Mesendoderm (in vitro differentiated cells): ENCODE measurements at places on chromosomes 16 and 17.

GRCh38 chr17:57271821-57272220, 15.5 kb downstream of the MSI2 start:
- no peak for DNase-seq

GRCh38 chr17:66381701-66382362, 79.4 kb downstream of the PRKCA start:
- DNase-seq: no peak

DNA sequence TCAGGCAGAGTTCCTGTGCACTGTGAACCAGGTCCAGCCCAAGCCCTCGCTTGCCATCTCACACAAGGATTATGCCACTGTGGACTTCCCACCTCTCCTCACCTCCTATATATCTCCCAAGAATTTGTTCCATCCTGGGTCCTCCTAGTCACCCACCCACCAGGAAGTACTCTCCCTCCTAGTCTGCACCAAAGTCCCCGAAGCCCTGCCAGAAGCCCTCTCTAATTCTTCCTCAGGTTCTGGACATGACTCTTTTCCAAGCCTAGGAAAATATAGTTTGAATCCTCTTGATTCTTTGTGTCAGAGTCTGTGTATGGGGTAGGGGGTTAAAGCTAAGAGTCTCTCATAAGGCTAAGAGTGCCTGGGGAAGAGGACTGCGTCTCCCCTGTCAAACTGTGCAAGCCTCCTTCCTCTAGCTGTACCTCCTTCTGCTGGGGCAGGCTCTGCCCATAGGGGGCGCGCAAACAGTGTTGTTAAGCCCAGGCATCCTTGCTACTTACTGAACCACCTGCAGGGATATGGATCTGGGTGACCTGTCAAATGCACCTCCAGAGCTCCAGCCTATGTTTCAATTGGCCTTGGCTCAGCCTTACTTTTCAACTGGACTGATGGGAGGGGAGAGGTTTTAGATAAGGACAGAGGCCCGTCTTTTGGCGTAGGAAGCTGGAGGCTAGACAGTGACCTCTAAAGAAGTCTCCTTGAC, 16.6 kb upstream of the DLX4 start:
- DNase-seq: peak; percentile 90

GRCh38 chr17:40884708-40885512, at the start of gene KRT20:
Gene KRT20 (minus strand): TSS chr17:40885242. CDS start chr17:40885185, 57 bp downstream.
- no peak for DNase-seq

DNA sequence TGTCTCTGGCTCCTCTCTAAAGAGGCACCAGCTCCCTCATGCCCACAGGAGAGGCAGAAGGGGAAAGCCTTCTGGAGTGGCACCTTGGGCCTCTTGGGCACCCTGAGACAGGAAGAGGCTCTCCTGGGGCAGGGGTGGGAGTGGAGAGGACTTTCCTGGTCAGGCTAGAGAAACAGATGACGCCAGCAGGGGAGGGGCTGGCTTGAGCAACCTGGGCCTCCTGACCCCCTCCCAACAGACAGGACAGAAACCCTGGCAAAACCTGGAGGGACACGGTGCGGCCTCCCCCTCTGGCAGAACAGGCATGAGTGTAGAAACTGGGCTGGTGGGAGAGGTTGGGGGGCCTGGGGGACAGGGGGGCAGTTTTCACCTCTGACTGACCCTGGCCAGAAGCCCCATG, 6.1 kb downstream of the SMIM5 start:
- no peak for DNase-seq

GRCh38 chr16:52742052-52742451, 195.1 kb upstream of the TOX3 start:
- no peak for DNase-seq

DNA sequence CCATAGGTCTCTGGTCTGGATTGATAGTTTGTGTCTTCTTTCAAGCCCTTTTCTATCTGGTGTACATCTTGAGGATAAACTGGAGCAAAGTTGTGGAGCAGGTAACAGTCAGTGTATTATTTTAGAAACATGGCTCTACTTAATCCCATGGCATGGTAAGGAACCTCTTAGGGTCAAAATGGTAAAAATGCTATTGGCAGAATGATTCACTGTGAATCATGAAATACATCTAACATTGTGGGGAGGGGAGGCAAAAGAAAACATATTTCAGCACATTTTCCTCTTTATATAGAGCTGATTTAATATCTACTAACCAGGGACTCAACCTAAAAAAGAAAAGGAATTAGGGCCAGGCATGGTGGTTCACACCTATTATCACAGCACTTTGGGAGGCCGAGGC, 17.9 kb upstream of the ALDH3A2 start:
- DNase-seq: no peak

- DNase-seq: no peak
These were observed 40.5 kb downstream of the USP7 start for GRCh38 chr16:8923199-8923598.

DNA sequence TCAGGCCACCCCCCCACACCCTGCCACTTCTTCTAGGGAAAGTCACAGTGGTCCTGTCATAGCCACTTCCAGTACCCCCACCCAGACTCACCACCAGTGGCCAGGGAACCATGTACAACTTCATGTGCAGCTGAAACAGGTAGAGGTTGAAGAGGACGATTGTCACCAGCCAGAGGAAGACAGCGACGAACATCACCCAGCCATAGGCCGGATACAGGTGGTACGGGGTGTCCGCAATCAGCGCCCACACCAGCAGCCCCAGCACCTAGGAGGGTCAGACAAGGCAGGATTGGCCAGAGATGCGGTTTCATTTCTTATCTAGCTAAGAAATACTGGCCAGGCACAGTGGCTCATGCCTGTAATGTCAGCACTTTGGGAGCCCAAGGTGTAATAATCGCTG, 16.7 kb downstream of the ARL2BP start:
- DNase-seq: no peak

DNA sequence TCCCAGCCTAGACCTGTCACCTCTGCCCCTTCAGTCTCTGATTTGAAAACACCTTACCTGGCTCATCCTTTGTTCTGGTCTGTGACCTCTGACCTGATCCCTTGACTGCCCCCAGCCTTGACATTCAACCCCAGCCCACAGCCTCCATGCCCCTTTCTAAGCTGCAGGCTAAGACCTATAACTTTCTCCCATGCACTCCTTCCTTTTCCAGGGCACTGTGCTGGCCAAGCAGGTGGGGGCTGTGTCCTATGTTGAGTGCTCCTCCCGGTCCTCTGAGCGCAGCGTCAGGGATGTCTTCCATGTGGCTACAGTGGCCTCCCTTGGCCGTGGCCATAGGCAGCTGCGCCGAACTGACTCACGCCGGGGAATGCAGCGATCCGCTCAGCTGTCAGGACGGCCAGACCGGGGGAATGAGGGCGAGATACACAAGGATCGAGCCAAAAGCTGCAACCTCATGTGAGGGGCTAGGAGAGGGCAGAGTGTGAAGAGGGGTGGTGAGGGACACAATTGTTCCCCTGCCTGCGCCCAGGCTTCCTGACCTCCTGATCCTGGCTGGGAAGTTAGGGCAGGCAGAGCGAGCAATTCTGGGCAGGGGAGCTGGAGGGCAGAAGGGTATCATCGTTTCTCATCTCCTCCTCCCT, 3.3 kb downstream of the RND2 start:
- no peak for DNase-seq

DNA sequence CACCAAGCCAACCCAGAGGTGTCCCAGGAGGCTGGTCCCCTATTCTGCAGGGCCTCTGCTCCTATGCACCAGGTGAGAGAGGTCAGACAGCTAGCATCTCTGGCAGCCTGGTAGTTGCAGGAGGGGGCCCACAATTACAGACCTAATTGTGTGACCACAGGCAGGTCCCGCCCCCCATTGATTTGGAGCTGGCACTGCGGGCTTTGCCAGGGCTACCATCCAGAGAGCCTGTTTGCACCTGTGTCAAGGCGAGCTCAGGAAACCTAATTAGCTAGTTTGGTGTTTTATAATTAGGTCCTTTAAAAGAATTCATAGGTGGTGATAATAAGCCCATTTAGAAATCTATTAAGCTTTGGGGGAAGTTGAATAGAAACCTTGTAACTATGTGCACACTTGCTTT, 90.2 kb downstream of the MRM1 start:
- no peak for DNase-seq

GRCh38 chr17:57892820-57893595, 43.2 kb upstream of the MRPS23 start:
- DNase-seq: peak; percentile 96

DNA sequence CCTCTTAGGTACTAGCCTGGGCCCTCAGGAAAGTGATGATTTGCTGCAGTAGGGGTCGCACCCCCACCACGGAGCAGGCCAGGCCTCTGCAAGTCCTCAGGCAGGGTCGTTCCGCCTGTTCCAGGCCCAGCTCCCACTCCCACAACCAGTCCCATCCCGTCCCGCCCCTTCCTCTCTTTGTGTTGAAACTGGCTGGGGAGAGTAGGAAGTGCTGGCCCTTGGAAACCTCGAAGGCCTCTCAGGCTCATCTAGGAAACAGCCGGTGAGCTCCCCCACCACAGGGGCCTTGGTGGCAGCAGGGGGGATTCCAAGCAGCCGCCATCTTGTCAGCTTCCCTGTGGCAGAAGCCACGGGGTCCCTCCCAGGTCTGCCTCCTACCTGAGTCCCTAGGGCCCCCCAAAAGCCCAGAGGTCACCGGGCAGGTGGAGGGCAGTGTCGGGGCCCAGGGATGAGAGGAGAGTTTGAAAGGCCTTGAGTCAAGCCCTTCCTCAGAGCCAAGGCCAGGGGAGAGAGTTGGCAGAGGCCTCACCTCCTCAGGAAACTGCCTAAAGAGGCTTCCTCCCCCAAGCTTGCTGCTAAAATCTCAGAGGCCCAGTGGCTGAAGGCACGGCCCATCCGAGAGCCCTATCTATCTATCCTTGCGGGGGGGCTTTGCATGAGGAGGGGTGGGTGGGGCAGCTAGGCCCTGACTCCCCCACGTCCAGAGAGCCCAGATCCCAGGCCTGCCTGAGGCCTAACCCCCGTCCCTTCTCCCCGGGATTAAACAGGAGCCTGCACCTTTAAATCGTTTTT, 22.2 kb downstream of the MMP15 start:
- DNase-seq: peak; percentile 55

DNA sequence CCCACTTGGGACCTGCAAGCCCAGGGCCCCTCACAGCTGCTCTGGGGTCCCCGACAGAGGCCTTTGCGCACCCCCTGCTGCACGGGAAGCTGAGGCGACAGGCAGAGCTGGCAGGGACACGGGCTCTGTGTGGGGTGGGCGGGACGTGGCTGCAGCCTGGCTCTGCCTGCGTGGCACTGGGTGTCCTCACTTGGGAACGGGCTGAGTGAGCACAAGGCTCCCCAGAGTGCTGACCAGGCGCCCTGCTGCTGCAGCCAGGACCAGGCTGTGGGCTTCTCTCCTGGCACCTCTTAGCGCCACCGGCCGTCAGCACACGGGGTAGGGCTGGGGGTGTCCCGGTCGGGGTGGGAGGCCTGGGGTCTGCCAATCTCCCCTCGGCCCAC, 6.6 kb downstream of the C1QTNF8 start:
- no peak for DNase-seq

DNA sequence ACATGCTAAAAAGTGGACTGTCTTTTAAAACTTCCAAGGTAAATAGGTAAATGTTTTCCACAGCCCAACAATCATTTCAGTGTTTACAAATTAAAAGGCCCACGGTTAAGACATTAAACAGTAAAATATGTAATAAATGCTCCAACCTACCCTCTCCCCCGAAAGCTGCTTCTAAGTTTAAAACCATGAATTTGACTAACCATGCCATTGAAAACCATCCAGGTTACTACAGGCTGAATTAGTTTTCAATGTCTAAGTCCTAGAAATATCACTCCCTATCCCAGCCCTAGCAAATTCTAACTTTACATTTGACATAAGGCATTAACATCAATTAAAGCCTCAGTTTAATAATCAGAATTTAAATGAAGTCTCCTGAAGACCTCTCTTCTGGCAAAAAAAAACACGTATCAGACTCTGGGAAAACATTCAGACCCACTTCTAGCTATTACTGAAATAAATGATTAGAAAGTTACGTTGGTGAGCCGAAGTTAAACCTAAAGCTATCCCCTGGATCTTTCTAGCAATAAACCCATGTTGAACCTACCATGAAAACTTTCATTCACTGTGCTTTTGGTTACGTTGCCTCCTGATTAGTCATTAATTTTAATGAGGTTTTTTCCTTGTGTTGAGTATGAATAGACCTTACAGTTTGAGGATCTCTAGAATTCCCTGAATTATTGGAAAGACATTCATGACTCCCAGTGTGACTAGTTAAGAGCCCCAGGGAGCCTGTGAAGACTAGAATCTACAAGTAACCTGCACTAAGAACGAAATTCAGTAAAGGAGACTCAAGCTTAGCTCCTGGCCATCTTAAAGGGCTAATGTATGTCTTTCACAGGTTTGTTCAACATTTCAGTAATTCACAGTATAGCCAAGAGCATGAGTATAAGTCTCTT, 1.7 kb upstream of the POLG2 start:
- DNase-seq: no peak

DNA sequence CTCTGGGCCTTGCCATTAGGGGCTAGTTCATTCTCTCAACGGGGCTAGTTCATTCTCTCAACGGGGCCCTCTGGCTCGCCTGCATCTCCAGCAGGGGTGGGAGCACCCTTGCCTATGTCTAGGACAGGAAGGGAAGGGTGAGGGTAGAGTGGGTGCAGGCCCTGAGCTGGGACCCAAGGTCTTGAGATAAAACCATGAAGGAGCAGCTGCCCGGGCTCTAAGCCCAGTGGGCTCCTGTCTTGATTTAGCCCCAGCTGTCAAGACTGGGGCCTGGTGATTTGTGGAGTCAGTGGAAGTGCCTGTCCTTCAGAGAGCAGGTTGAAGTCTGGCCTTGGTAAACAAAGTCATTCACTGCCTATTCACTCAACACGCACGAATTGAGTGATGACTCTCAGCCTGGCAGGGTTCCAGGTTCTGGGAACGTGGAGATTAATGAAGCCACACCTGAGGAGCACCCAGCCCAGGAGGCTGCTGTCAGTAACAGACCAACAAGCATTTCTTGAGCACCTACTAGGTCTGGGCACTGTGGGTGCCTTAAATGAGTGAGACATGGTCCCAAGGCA, 35.4 kb downstream of the WNT3 start:
- no peak for DNase-seq

GRCh38 chr16:85556456-85557082, 56.6 kb upstream of the GSE1 start:
- peak; percentile 84 for DNase-seq
